ENCODE measurements at places on chromosomes 5 and 9. TPM values are rescaled to one million over a fixed set of nuclear protein-coding genes. Genes with fewer than 3 reads are reported as not detected.

DNA sequence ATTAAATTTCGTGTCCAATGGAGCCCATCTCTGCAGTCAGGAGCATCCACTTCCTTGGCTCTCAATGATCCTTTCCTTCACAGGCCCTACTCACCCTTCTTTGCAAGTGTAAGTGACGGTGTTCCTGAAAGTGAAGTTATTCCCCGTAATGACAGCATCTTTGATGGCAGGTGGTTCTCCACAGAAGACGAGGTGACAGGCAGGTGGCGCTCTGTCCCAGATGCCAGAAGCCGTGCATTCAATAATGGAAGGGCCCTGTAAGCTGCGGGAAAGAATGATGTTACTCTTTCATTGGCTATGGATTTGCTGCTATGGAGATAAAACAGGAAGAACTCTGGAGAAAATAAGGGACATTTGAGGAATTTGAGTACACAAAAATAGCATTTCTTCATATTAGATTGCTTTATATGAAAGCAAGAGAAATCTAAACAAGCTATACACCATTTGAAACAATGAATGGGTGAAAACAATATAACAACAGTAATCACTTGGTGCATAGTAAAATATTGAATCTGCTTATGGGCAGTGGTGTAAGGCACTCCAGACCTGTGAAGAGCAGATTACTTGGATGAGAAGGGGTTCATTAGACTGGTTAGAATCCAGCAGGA is 89.9 kb upstream of the TXNDC8 start:
- H3K27me3 ChIP-seq = no peaks in the 10 kb centered on the region
- no peak overlapping the region for H3K27ac ChIP-seq
- no peaks in the 10 kb centered on the region for H3K4me1 ChIP-seq
- peaks cover 4% of the 10 kb centered on the region for H3K36me3 ChIP-seq
- no peak for DNase-seq

Gene TMOD1
- total RNA-seq = 41.7 TPM

Gene MTREX
- total RNA-seq = 76.7 TPM

- H3K27ac ChIP-seq = no peak overlapping the region
- no peaks in the 10 kb centered on the region for H3K36me3 ChIP-seq
- peaks cover 27% of the 10 kb centered on the region for H3K27me3 ChIP-seq
- peak; percentile 14 for DNase-seq
These were observed 37.3 kb downstream of the SARDH start for GRCh38 chr9:133700819-133701320.

Gene ALDOB
- not detected for total RNA-seq

DNA sequence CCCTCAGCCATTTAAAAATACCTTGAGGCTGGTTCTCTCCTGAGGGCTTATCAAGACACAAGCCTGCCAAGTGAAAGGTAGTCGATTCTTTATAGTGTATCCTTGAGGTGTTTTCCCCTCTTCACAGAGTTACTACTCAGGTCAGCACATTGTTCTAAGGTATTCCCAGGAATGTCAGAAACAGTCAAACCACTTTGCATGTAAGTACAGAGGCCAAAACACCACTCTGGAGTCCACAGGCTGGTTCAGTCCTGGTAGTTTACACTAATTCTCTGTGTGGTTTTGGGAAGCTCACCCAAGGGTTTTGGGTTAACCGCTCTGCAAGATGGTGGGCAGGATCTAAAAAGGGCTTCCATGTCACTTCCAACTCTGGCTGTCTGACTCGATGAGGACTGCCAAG is 162.3 kb upstream of the PPP2R2B start:
- no peaks in the 10 kb centered on the region for H3K27me3 ChIP-seq
- no peaks in the 10 kb centered on the region for H3K36me3 ChIP-seq
- no peak overlapping the region for H3K4me3 ChIP-seq

DNA sequence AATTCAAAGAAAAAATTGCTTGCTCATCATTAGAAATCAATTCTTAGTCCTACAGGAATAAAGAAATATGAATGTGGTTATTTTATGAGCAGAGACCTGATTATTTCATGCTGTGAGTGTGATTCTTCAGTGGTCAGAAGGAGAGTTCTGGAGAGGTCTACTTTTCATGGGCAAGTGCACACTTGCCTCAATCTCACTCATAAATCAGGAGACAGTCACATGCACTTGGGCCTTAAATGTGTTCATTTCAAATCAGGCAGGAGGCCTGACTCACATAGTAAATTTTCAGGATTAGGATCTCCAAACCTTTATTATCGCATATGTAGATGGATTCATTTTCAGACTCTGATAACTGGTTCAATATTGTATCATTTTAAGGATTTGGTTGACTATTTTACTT is 323.2 kb upstream of the CCNH start:
- no peaks in the 10 kb centered on the region for H3K36me3 ChIP-seq
- H3K27me3 ChIP-seq = no peaks in the 10 kb centered on the region
- DNase-seq = no peak
- no peak overlapping the region for H3K4me3 ChIP-seq
- H3K27ac ChIP-seq = no peak overlapping the region

DNA sequence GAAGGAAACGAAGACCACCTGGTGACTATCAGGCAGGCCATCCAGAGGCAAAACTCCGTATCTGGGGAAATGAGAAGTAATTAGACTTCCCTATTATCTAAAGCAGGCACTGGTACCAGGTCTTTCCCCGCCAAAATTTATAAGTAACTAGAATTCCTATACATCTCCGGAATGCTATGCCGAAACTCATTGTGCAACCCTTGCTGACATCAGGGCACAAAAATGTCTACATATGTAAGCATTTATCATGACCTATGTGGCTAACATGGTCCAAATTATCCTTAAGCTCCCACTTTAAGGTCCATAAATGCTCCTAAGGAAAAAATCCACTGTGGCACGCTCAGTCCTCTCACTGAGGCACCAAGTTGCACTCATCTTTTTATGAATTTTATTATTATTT is 17.8 kb downstream of the ACTL7B start:
- H3K36me3 ChIP-seq = no peaks in the 10 kb centered on the region
- H3K27ac ChIP-seq = no peak overlapping the region
- H3K4me3 ChIP-seq = no peak overlapping the region
- no peaks in the 10 kb centered on the region for H3K4me1 ChIP-seq
- no peak for DNase-seq
- H3K27me3 ChIP-seq = no peaks in the 10 kb centered on the region

DNA sequence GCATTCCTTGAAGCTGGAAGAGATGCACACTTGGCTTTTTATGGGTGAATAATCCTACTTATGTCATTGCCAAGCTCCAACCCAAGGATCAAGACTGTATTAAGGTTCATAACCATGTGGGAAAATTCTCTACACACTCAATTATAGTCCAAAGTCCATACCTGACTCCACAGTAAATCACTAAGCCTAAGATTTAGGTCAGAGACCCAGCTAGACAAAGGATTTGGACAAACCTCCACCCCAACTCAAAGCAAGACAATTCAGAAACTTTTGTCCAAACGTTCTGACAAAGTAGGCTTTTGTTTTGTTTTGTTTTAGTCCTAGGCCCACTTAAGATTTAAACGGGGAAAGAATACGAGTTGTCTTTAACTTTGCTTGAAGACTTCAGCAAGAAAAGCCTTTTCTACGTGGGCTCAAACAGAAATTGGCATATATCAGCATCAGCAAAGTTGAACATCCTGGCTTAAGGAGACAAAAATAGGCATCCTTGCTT is 1.7 kb downstream of the MEGF9 start:
- no peaks in the 10 kb centered on the region for H3K36me3 ChIP-seq
- H3K27me3 ChIP-seq = no peaks in the 10 kb centered on the region
- H3K27ac ChIP-seq = peak overlapping the region; percentile 84
- H3K4me1 ChIP-seq = peaks cover 38% of the 10 kb centered on the region
- peak overlapping the region; percentile 95 for H3K4me3 ChIP-seq

Gene GNAQ
- total RNA-seq = 49.5 TPM

Gene PCDHB14
- 7.1 TPM for total RNA-seq

Gene CTXN3
- total RNA-seq = not detected

Gene MCIDAS
- total RNA-seq = not detected

- no peaks in the 10 kb centered on the region for H3K27me3 ChIP-seq
- H3K36me3 ChIP-seq = no peaks in the 10 kb centered on the region
- H3K4me1 ChIP-seq = no peaks in the 10 kb centered on the region
- DNase-seq = no peak
- H3K27ac ChIP-seq = peak overlapping the region; percentile 21
These were observed 18.6 kb downstream of the CNTFR start for GRCh38 chr9:34570809-34571480.

- H3K27ac ChIP-seq = no peak overlapping the region
- no peaks in the 10 kb centered on the region for H3K4me1 ChIP-seq
- no peaks in the 10 kb centered on the region for H3K36me3 ChIP-seq
- H3K4me3 ChIP-seq = no peak overlapping the region
These were observed 58.0 kb downstream of the DOCK2 start for GRCh38 chr5:169695025-169695625.

Gene SGCD
- 8.2 TPM for total RNA-seq

- no peak for DNase-seq
- H3K4me1 ChIP-seq = peaks cover 39% of the 10 kb centered on the region
- H3K27me3 ChIP-seq = no peaks in the 10 kb centered on the region
- peaks cover 5% of the 10 kb centered on the region for H3K36me3 ChIP-seq
- peak overlapping the region; percentile 42 for H3K27ac ChIP-seq
- H3K4me3 ChIP-seq = no peak overlapping the region
These were observed 13.8 kb downstream of the RGMB start for GRCh38 chr5:98787131-98787719.

DNA sequence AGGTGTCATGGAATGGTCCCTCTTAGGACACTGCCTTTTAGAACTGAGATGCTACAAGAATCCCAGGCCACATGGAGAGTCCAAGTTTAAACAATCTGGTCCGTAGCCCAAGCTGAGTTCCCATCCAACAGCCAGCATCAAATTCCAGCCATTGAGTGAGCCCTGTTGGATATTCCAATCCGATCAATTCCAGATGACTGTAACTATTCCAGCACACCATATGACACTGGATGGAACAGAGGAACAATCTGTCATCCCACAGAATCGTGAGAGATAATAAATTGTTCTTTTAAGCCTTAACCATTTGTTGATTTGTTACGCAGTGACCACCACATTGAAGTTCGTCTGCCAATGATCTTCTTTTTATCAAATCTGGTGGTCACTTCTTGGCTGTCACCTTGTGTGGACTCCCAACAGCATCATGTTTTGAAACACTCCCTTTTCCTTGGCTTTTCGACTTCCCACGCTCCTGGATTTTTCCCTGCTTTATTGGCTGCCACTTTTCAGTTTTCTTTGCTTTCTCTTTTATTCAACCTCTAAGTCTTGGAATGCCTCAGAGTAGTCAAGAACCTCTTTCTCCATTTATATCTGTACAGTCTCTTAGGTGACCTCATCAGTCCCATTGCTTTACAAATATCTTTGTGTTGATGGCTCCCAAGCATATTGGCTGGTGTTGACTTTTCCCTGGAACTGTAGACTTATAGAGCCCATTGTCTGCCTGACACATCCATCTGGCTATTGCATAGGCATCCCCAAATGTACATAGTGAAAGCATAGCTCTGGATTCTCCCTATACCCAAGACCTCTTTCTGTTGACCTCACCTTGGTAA is 46.1 kb downstream of the TNFSF15 start:
- H3K36me3 ChIP-seq = no peaks in the 10 kb centered on the region
- no peaks in the 10 kb centered on the region for H3K4me1 ChIP-seq
- no peaks in the 10 kb centered on the region for H3K27me3 ChIP-seq
- H3K27ac ChIP-seq = no peak overlapping the region
- DNase-seq = no peak
- no peak overlapping the region for H3K4me3 ChIP-seq

Gene PCSK1
- total RNA-seq = 0.68 TPM

GRCh38 chr5:10536511-10536910 is 27.4 kb upstream of the ANKRD33B start:
- no peak overlapping the region for H3K4me3 ChIP-seq
- no peak overlapping the region for H3K27ac ChIP-seq
- H3K27me3 ChIP-seq = peaks cover 10% of the 10 kb centered on the region
- peak; percentile 51 for DNase-seq

GRCh38 chr5:154449786-154450185 is 4.0 kb downstream of the SAP30L start:
- no peaks in the 10 kb centered on the region for H3K27me3 ChIP-seq
- no peak overlapping the region for H3K27ac ChIP-seq
- peaks cover 28% of the 10 kb centered on the region for H3K4me1 ChIP-seq
- peaks cover 21% of the 10 kb centered on the region for H3K36me3 ChIP-seq
- H3K4me3 ChIP-seq = no peak overlapping the region

Gene SPOCK1
- 33.4 TPM for total RNA-seq

- peaks cover 86% of the 10 kb centered on the region for H3K4me1 ChIP-seq
- H3K27me3 ChIP-seq = no peaks in the 10 kb centered on the region
- peak overlapping the region; percentile 87 for H3K27ac ChIP-seq
- no peak for DNase-seq
- no peak overlapping the region for H3K4me3 ChIP-seq
- H3K36me3 ChIP-seq = no peaks in the 10 kb centered on the region
These were observed 29.2 kb downstream of the RUSC2 start for GRCh38 chr9:35518981-35519679.

Gene EQTN
- total RNA-seq = 0.71 TPM

DNA sequence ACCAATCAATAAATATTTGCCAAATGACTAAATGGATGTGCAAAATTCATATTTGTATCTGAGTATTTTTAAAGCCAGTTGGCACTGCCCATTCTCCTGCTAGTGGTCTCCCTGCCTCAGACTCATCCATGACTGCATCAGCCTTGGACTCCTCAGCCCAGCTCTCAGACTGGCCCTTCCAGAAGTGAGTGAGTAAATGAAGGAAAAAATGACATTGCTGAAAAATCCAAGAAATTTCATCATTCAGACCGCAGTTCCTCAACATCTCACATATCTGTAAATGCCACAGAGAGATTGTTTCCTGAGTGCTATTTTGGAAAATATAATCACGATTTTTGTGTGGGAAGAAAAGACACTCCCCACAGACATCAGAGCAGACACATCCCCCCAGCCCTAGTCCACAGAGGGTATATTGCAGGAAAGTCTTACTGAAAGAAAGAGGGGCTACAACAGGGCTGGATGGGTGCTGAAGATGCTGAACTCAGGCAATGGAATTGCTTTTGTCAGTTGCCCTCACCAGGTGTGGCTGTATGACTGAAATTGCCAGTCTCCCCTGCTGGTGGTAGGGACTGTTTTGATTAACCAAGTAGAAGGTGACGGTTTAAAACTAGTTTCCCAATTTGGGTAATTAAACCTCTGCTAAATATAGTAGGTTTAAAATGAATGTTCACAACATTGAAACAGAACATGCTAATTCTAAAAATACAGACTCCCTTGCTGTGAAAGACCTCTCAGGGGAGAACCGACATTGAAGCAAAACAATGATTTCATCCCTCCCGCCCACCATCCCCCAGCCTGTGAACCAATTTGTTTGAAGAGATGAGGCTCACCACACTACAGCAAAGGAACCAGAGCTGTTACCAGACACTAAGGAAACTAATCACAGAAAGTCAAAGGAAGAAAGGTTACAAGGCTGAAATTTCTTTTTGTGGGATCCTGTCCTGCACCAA is 158.8 kb downstream of the DEPDC1B start:
- no peak for DNase-seq
- no peaks in the 10 kb centered on the region for H3K4me1 ChIP-seq
- H3K36me3 ChIP-seq = no peaks in the 10 kb centered on the region
- no peak overlapping the region for H3K4me3 ChIP-seq
- peak overlapping the region; percentile 59 for H3K27ac ChIP-seq

Data from sigmoid colon (tissue), 7 donors.